Natural killer cell (primary cell): ENCODE measurements at places on chromosomes 12 and 14. TPM values are rescaled to one million over a fixed set of nuclear protein-coding genes. Genes with fewer than 3 reads are reported as not detected.

PRB4 gene
- total RNA-seq: not detected

FBLN5 gene
- 0.56 TPM for total RNA-seq

CFAP251 gene
- total RNA-seq: 0.59 TPM

MYO1H gene
- total RNA-seq: not detected

DDX54 gene
- total RNA-seq: 100 TPM

DPPA3 gene
- total RNA-seq: not detected

MRPL52 gene
- total RNA-seq: 42.0 TPM

BIN2 gene
- total RNA-seq: 443 TPM

MANSC4 gene
- not detected for total RNA-seq

TMTC2 gene
- 2.3 TPM for total RNA-seq

KCNJ8 gene
- not detected for total RNA-seq

DBX2 gene
- total RNA-seq: not detected

ZBTB42 gene
- total RNA-seq: 3.7 TPM

MAP3K9 gene
- 3.8 TPM for total RNA-seq
